ENCODE measurements at places on chromosomes 13 and 19. TPM values are rescaled to one million over a fixed set of nuclear protein-coding genes. Genes with fewer than 3 reads are reported as not detected.

DNA sequence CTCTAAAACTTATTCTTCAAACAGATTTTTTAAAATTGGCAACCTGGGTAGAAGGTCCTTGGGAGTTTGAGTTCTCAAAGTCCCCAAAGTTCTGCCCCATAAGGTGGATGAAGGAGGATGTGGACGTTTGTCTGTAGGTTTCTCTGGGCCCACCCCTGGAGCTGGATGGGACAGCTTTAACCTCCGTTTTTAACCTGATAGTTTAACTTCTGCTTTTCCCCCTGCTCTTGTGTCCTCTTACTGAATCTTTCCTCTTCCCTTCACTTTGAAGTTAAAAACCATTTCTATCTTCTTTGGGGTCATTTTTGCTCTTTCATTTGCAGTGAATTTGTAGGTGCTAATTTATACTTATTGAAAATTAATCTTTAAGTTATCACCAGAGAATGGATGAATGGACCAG, 79.1 kb downstream of the ESD start:
- H3K4me3 ChIP-seq, result no peak overlapping the region
- peaks cover 8% of the 10 kb centered on the region for H3K36me3 ChIP-seq
- peaks cover 1% of the 10 kb centered on the region for H3K4me1 ChIP-seq
- H3K27ac ChIP-seq, result no peak overlapping the region
- H3K27me3 ChIP-seq, result no peaks in the 10 kb centered on the region

DNA sequence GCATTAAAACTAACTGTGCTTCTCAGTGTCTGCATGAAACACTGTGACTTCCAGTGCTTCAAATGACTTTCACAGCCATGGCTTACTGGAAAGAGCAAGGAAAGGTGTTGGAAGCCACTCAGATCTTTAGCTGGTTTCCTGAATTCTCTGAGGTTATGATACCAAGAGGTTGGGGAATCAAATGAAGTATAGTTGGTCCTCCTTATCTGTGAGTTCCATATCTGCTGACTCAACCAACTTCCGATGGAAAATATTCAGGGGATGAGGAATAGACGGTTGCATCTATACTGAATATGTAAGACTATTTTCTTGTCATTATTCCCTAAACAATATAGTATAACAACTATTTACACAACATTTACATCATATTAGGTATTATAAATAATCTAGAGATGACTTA, 32.4 kb downstream of the EPSTI1 start:
- DNase-seq, result no peak
- H3K27ac ChIP-seq, result no peak overlapping the region
- H3K27me3 ChIP-seq, result no peaks in the 10 kb centered on the region

Gene VSTM2B
- total RNA-seq, result not detected

DNA sequence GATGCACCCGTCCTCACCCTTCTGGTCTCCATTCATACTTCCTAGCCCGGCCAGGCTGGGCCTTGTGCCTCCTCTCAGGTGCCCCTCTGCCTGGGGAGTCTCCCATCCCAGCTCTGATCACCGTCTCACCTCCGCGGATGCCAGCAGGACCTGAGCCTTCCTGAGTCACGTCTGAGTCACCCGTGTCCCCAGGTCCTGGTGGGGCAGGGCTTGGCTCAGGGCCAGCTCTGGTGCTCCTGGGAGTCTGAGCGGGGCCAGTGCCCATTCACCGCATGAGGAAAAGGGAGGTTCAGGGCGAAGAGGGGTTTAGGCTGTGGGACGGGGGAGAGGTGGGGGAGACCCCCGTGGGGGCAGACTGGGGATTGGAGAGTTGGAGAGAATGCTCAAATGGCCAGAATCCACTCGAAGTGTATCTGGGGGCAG, 593 bp downstream of the ATP8B3 start:
- DNase-seq, result peak; percentile 67
- peak overlapping the region; percentile 54 for H3K27ac ChIP-seq
- H3K4me1 ChIP-seq, result peaks cover 8% of the 10 kb centered on the region
- no peaks in the 10 kb centered on the region for H3K27me3 ChIP-seq

- H3K27me3 ChIP-seq, result no peaks in the 10 kb centered on the region
- H3K4me3 ChIP-seq, result peak within 1 kb of the TSS; percentile 52
- H3K27ac ChIP-seq, result peak within 1 kb of the TSS; percentile 64
- no peaks in the 10 kb centered on the region for H3K4me1 ChIP-seq
- H3K36me3 ChIP-seq, result peaks cover 32% of the 10 kb centered on the region
Measured at GRCh38 chr19:50376166-50377050, at the start of gene NR1H2. Gene NR1H2, plus strand, starts transcription at chr19:50376457. Its CDS starts 1,149 bp downstream, at chr19:50377606.

- no peaks in the 10 kb centered on the region for H3K27me3 ChIP-seq
- H3K4me1 ChIP-seq, result no peaks in the 10 kb centered on the region
- no peak overlapping the region for H3K27ac ChIP-seq
- no peak overlapping the region for H3K4me3 ChIP-seq
- no peak for DNase-seq
Measured at GRCh38 chr13:100602493-100603111, 14.0 kb upstream of the GGACT start.

Gene KIR3DL1
- not detected for total RNA-seq

DNA sequence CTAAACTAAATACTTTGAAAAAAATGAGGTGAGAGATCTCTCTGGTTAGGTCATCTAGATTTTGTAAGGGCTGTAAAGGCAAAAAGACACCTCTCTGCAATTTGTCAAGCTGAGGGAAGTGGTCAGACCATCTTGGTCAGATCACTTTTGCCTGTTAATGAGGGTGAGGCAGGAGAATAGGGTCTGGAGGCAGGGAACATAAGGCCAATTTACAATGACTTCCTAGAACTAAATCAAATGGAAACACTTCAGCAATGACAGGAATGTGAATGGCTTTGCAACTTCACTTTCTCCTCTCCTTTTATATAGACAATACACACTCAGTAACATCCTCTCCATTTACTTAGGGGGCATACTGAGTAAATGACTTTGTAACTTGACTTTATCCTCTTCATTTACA, 1653.4 kb downstream of the SLITRK5 start:
- no peak for DNase-seq
- H3K27ac ChIP-seq, result no peak overlapping the region
- no peaks in the 10 kb centered on the region for H3K4me1 ChIP-seq
- no peak overlapping the region for H3K4me3 ChIP-seq

DNA sequence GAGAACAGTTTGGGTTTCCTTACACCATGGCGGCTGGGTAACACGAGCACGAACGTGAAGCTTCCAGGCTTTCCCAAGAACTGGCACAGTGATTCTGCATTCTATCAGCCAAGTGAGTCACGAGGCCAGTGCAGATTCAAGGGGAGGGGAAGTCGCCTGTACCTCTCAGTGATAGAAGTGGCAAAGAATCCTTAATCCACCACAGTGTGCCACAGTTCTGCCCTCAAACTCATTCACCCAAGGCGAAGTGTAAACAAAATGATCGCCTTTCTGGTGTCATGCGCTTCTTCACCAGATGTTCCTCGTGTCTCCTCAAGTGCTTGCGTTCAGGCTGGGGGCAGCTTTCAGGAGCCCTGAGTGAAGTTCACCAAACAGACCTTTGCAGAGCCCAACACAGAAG, 24.9 kb upstream of the AMER2 start:
- peaks cover 2% of the 10 kb centered on the region for H3K27me3 ChIP-seq
- H3K4me1 ChIP-seq, result no peaks in the 10 kb centered on the region
- DNase-seq, result no peak
- no peaks in the 10 kb centered on the region for H3K36me3 ChIP-seq

Gene RUBCNL
- total RNA-seq, result not detected

Gene FBN3
- total RNA-seq, result not detected

GRCh38 chr19:29415507-29415906, 110.3 kb upstream of the VSTM2B start:
- H3K36me3 ChIP-seq, result no peaks in the 10 kb centered on the region
- H3K27me3 ChIP-seq, result no peaks in the 10 kb centered on the region
- H3K27ac ChIP-seq, result no peak overlapping the region
- DNase-seq, result no peak
- H3K4me1 ChIP-seq, result no peaks in the 10 kb centered on the region

Gene LAMP1
- 60.6 TPM for total RNA-seq

- H3K27ac ChIP-seq, result no peak overlapping the region
- H3K27me3 ChIP-seq, result no peaks in the 10 kb centered on the region
Measured at GRCh38 chr19:56991912-56992311, 127.9 kb upstream of the USP29 start.

DNA sequence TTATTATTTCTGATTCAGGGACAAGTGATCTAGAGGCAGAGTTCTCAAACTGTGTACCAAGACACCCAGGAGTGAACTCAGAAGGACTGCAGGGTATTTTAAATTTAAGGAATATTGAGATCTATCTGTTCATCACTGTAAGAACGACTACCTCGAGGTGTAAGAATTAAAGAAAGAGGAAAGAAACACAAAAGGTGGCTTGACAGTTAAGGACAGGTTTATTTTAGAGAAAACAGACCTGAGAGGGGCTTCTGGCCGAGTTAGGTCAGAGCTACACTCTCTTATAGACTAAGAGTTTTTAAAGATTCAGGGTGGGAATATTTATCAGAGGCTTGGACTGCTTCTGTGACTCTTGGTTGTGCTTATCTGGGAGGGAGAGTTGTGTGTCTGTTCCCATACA, 12.6 kb upstream of the NLRP5 start:
- no peaks in the 10 kb centered on the region for H3K4me1 ChIP-seq
- no peak for DNase-seq
- H3K27me3 ChIP-seq, result no peaks in the 10 kb centered on the region
- H3K27ac ChIP-seq, result no peak overlapping the region
- H3K36me3 ChIP-seq, result no peaks in the 10 kb centered on the region
- H3K4me3 ChIP-seq, result no peak overlapping the region

DNA sequence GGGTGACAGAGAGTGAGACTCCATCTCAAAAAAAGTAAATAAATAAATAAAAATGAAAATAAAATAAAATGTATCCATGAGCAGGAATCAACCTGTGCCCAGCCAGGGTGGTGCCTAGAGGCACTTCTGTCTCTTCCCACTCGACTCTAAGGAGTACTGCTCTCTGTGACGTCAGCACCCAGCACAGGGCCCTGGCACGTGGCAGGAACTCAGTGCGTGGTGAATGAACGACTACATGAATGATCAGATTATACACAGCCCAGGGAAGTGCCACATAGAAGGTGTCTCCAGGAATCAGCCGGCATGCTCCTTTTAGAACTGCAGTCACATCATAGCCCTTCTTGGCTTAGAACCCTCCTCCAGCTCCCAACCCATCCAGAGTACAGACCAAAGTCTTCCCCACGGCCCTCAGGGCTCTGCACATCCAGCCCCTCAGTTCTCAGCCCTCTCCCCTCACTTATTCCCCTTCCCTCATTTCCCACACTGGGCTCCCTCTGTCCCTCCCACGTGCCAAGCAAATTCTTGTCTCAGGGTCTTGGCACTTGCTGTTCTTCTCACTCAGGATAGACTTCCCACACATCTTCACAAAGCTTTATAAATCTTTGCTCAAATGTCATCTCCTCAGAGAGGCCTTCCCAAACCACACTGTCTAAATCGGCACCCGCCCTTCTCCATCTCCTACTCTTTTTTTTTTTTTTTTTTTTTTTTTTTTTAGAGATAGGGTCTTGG, 4.2 kb downstream of the CLIP3 start:
- no peak for DNase-seq
- H3K27me3 ChIP-seq, result no peaks in the 10 kb centered on the region
- H3K4me1 ChIP-seq, result peaks cover 5% of the 10 kb centered on the region
- H3K27ac ChIP-seq, result no peak overlapping the region
- no peak overlapping the region for H3K4me3 ChIP-seq

DNA sequence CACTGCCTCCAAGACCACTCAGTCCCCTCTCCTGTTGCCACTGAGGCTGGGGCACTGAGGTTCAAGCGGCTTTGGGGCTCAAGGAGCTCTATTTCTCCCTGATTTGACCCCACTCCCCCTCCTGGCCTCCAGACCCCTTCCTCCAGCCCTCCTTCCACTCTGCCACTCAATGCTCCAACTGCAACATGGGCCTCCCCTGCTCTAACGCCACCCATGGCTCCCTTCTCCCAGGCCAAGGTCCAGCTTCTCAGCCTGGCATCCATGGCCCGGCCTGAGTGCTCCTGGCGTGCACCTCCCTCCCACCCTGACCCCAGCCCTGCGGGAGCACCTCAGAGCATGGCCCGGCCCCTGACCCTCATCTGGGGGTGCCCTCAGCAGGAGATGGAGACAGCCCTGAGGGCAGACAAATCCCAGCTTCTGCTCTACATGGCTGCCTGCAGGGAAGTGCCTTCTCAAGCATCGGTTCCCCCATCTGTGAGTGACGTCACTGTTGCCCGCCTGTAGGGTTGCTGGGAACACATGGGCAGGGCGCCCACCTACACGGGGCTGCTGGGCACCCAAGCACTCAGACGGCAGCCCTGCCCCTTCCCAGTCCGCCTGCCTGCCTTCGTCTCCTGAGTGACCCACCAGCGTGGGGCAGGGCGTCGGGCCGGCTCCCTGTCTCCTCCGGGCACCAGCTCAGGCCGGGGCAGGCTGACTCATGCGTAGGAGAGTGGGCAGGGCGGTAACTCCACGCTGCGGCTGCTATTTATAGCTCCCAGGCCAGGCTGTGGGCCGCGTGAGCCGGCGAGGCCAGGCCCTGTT, 1.6 kb upstream of the DIRAS1 start:
- H3K36me3 ChIP-seq, result no peaks in the 10 kb centered on the region
- H3K27me3 ChIP-seq, result peaks cover 12% of the 10 kb centered on the region
- peaks cover 17% of the 10 kb centered on the region for H3K4me1 ChIP-seq
- peak; percentile 74 for DNase-seq
- H3K27ac ChIP-seq, result no peak overlapping the region

GRCh38 chr13:69866555-69866954, 241.1 kb upstream of the ATXN8OS start:
- DNase-seq, result no peak
- no peaks in the 10 kb centered on the region for H3K4me1 ChIP-seq
- H3K36me3 ChIP-seq, result no peaks in the 10 kb centered on the region
- H3K4me3 ChIP-seq, result no peak overlapping the region
- H3K27me3 ChIP-seq, result no peaks in the 10 kb centered on the region

DNA sequence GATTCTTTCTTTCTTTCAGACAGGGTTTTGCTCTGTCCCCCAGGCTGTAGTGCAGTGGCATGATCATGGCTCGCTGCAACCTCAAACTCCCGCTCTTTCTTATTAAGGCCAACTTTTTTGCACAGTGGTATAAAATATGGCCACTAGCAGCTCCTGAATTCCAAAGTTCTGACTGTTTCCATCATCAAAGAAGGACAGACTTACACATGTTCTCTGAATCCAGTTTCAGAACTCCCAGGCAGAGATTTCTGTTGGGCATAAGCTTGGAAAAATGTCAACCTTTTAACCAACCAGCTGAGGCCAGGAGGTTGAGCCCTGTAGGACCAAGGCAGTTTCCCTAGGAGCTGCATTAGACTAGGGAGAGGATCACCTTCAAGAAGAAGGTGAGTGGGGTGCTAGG, 184.1 kb downstream of the HS6ST3 start:
- no peaks in the 10 kb centered on the region for H3K27me3 ChIP-seq
- no peak for DNase-seq
- no peak overlapping the region for H3K4me3 ChIP-seq

- H3K27me3 ChIP-seq, result no peaks in the 10 kb centered on the region
- H3K36me3 ChIP-seq, result peaks cover 20% of the 10 kb centered on the region
- no peak overlapping the region for H3K4me3 ChIP-seq
Measured at GRCh38 chr13:113203507-113204377, 4.7 kb downstream of the PCID2 start.

All from IMR-90 (cell line).